GM04504 (cell line): ENCODE measurements at places on chromosomes 12 and 14.

DNA sequence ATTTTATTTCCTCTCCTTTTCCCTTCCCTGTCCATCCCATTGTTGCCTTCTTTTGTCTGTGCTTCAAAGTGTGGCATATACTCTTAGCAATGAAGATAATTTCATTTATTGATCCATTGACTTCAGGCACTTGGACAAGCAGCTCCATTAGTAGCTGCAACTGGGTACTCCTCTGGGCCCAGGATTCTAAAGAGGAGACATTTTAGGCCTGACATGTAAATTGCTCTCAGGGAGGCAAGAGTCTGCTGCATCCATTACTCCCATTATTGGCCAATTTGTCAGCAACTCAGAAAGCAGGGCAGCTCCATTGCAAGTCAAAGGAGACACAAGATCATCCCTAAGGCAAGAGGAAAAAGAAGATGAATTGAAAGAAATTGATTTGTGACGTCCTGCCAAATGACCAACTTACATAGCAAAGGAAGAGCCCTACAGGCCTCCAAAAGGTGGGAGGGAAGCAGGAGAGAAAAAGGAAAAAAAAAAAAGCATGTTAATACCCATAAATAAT lies 1094.1 kb upstream of the FLRT2 start:
- no peak for DNase-seq

DNA sequence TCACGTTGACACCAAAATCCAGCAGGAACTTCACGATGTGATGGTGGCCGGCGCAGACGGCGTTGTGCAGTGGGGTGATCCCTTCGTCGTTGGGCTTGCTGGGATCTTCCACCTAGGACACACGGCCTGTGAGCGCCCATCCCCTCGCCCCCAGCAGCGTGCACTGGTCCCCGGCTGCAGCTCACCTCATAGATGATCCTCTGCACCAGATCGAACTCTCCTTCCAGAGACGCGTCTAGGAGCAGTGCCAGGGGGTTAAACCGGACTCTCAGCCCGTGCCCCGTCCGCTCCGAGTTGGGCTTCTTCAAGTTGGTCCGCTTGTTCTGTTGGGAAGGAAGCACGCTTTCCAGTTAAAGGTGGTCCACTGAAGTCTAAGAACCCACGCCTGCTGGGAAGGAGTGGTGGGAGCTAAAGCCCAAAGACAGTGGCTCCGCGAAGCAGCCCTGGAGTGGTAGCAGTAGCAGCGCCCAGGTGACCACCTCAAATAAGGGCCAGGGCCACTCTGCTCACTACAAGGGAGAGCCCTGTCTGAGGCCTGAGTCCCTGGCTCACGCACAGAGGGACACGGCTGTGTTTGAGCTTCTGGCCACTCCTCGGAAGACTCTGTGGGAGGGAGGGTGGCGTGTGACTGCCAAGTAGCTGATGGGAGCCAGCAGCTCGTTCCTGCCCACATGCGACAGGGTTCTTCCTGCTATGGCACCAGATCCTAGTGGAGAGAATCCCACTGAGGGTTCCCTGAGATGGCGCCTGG lies 23.3 kb downstream of the ZFYVE21 start:
- DNase-seq: no peak

DNA sequence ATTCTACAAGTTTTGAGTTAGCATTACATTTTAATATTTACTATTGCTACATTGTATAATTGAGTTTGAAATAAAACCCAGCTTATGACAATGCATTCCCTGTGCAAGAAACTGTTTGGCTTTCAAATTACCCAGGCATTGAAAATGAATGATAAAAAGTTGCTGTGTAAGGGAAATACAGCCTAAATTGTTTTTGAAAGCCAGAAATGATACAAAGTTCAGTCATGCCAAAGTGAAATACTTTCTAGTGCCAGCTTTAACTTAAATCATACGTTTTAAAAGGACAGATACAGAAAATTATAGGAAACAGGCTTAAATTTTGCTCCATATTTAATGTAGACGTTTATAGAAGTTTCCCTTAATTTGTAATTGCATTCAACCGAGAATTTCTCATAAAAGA lies 2.8 kb downstream of the MGAT2 start:
- DNase-seq: no peak

DNA sequence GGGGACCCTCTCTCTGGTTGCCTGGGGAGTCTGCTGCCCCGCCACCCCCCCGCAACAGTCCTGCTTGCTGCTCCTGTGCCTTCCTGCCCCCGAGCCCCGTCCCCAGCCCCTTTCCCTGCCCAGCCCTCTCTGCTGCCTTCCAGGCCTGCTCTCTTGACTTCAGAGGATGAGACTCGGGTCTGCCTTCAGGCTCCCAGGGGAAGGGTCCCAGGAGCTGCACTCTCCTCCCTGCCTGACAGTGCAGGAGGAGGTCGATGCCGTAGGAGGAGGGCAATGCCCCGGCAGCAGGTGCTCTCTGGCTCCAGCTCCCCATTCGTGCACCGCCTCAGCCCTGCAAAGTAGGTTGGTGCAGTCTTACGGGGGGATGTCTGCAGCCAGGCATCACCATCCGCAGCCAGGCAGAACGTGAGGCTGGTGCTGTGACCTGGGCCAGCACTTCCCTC lies 185.1 kb upstream of the C14orf180 start:
- no peak for DNase-seq

- DNase-seq: no peak
Measured at GRCh38 chr14:89621009-89621421, 204.0 kb upstream of the FOXN3 start.

GRCh38 chr12:115370207-115370606 lies 686.2 kb upstream of the TBX3 start:
- no peak for DNase-seq

- no peak for DNase-seq
Measured at GRCh38 chr14:33669111-33669510, 281.8 kb downstream of the EGLN3 start.

DNA sequence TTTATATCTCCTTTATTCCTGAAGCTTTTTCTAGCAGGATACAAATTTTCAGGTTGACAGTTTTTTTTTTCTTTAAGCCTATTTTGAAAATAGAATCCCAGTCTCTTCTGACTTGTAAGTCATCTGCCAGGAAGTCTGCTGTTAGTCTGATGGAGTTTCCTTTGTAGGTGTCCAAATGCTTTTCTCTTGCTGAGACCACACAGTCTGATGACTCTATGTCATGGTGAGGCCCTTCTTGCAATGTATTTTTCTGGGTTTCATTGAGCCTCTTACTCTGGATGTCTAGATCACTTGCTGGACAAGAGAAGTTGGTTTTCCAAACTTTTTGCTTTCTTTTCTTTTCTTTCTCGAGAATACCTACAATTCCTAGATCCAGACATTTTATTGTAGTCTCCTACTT lies 30.6 kb downstream of the USP15 start:
- no peak for DNase-seq

GRCh38 chr14:64681796-64682710 lies 22.2 kb upstream of the PLEKHG3 start:
- DNase-seq: no peak

DNA sequence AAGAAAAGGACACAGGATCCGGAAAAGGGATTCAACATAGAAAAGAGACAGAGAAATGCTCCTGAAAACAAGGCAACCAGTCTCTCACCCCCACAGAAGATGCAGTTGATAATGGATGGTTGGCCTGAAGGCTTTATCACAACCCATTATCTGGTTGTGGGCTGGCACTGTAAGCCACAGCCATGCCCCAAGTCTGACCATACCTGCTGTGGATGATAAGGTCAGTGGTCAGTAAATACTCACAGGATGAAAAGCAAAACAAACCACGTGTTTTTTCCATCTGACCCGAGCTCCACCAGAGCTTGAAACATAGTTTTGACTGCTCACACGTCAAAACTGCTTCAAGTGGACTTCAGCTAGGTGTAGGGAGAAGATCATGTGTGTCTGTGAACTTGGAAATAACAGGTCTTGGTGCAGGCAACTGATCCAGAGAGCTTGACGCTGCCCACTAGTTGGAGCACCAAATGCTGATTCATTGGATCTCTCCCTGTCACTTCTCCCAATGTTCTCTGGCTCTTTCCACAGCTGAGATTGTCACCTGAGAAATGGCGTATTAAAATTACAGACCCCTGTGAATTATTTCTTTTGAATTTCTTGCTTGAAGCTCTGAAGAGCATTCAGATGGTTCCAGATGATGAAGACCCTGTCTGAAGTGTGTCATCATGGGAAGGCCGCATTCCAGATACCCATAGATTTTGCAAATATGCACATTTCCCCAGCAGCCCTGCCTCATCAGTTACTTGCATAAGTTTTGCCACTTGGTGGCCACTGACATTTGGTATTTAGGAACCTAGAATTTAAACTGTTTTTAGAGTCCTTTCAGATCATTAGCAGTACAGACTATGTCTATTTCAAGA lies 8.5 kb downstream of the TMEM233 start:
- no peak for DNase-seq

- peak; percentile 54 for DNase-seq
Measured at GRCh38 chr12:65609359-65609771, 214.9 kb upstream of the HMGA2 start.

DNA sequence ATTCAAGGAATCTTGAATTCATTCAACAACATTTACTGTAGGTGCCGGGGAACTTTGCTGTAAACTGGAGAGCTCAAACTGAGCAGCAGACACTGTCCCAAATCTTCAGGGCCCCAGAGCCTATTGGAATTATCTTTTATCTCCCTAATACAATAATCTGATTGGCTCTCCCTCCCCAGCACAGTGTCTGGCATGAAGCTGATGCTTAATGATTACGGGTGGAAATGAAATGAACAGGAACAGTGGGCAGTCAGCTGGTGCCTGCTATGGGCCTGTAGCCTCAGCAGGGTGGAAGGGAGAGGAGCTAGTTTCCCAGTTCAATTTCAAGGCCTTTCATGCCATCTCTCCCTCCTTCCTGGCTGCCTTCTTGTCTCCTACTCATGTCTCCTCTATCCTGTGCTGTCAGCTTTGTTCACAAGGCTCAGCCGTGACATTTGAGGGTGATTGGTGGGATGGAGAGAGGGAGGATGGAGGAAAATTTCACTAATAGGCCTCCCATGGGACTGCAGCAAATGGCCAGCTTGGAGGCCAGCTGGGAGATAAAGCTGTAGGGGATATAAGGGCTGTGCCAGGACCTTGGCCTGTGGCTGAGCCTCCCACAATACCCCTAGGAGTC lies 4.3 kb upstream of the RAPGEF3 start:
- DNase-seq: no peak

DNA sequence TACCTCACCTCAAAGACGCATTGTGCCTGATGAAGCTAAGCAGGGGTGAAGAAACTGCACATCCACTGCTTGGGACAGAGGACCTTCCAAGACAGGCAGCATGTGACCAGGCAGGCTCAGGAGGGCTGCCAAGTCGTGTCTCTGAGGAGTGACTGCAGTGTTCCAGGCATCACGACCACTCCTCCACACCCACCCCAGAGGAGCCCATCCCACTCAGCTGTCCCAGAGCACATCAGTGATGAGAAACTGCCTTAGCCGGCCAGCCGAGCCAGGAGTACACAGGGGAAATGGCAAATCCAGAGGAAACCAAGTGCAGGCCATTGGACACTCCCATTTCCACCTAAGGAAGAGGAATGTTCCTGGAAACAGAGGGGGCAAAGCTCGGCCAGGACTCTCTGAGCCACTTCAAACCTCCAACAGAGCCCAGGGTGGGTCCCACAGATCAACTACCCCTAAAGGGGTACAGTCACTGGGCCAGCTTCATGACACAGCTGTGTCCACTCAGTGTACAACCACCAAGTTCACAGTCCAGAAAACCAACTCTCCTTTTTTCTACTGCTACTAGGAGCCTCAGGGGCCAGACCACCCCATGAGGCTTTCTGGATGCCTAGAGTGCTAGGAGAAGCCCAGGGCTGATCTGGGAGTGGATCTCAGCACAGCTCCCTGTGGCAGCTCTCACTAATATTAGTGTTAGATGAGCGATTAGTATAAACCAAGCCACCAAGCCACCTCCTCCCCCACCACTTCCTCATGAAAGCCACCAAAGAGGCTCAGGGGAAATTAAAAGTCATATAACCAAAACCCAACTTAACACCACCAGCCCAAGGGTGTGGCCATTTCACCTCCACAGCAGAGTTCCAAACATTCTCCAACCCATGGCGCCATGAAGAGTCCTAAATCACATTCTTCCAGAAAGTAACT lies 15.4 kb downstream of the PXN start:
- DNase-seq: no peak

DNA sequence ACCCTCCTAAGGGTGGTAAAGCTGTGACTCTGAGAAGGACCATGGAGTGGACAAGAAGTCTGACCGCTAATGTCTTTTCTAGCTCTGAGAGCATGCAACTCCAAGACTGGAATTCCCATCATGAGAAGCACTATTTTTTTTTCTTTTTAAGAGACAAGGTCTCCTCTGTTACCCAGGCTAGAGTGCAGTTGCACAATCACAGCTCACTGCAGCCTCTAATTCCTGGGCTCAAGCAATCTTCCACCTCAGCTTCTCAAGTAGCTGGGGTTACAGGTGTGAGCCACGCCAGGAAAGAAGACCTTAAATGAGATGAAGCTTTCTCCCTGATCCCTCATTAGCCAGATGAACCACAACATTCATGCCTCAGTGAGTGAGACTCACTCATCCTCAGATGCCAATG lies 19.2 kb downstream of the VDR start:
- DNase-seq: no peak

DNA sequence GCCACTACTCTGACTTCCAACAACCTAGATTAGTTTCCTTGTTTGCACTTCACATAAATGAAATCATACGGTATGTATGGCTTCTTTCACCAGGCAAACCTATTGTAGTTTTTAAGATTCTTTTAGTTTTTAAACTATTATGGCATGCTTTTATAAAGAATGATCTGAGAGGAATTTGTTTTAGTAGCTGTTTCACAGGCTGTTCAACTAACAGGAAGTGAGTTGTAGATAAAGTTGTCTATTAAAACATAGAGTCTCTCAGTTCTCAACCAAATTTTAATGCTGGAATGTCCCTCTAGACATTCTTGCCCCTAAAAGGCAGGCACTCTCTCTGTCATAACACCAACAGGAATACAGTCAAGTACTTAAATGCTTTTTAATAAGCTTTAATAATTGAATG lies 102.7 kb upstream of the DACT1 start:
- DNase-seq: no peak

DNA sequence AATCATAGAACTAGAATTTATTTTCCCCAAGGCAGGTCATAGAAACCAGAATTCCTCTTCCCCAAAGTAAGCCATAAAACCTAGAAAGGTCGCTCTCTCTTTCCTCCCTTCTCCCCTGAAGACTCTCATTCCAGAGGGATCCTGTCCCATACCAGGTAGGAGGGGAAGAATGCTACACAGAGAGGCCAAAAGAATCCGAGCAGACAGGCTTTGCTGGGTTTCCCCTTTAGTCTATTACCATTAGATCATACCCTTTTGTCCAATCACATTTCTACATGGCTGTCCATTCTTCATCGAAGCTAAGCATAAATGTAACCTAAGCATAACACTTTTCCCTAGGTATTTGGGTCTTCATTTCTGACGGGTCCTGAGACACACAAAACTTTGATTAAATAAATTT lies 204.5 kb downstream of the SPTSSA start:
- no peak for DNase-seq
